ENCODE measurements at places on chromosomes 1 and 21. TPM values are rescaled to one million over a fixed set of nuclear protein-coding genes. Genes with fewer than 3 reads are reported as not detected.

DNA sequence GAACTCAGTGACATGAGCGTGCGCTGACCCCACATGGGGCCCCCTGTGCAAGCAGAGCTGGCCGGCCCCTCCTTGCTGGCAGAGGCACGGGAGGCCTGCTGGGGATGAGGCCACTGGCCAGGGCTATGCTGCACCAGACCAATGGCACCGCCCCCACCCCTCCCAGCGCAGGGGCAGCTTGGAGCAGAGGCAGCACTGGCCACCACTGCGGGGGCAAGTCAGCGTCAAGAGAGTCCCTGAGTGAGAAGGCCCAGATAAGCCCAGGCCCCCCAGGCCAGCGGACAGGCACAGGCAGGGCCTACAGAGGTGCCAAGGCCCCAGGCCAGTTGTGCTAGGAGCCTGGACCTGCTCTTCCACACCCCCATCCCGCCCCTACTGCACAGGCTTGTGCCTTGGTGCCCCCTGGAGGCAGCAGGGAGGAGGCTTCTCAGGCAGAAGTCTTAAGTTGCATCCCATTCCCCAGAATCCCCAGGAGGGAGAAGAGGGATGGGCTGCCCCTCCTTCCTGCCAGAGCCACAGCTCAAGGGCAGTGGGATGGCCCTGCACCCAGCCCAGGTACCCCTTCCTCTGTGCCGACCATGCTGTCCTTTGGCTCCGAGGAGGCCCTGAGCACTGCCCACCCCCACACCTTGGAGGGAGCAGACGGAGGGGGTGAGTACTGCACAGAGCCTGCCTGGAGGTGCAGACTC, 35.8 kb downstream of the EPHX1 start:
- H3K27ac ChIP-seq = peak overlapping the region; percentile 29
- H3K4me3 ChIP-seq = no peak overlapping the region
- no peaks in the 10 kb centered on the region for H3K36me3 ChIP-seq
- DNase-seq = peak; percentile 76
- H3K27me3 ChIP-seq = no peaks in the 10 kb centered on the region

DNA sequence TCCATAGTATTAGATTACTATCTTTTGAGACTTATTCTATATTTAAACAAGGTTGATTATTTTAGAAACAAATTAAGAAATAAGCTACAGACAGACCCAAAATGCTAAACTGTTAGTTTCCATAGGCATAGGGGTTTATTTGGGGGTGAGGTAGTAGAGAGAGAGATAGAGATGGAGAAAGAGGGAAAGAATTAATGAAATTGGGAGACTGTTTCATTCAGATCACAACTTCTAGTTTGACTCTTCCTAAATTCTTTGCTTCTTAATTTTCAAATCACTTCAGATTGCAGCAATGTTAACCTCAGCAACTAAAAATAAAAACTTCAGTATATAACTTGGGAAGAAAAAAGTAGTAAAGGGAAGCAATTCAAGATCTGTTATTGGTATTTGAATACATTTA, 3.4 kb downstream of the JUN start:
- H3K27me3 ChIP-seq = no peaks in the 10 kb centered on the region
- no peak for DNase-seq
- H3K4me3 ChIP-seq = peak overlapping the region; percentile 85
- H3K4me1 ChIP-seq = no peaks in the 10 kb centered on the region
- H3K36me3 ChIP-seq = peaks cover 8% of the 10 kb centered on the region
- peak overlapping the region; percentile 100 for H3K27ac ChIP-seq

GRCh38 chr1:240878631-240879030, 266.7 kb upstream of the GREM2 start:
- H3K27ac ChIP-seq = no peak overlapping the region
- no peak overlapping the region for H3K4me3 ChIP-seq
- H3K27me3 ChIP-seq = no peaks in the 10 kb centered on the region
- H3K4me1 ChIP-seq = no peaks in the 10 kb centered on the region
- DNase-seq = no peak

DNA sequence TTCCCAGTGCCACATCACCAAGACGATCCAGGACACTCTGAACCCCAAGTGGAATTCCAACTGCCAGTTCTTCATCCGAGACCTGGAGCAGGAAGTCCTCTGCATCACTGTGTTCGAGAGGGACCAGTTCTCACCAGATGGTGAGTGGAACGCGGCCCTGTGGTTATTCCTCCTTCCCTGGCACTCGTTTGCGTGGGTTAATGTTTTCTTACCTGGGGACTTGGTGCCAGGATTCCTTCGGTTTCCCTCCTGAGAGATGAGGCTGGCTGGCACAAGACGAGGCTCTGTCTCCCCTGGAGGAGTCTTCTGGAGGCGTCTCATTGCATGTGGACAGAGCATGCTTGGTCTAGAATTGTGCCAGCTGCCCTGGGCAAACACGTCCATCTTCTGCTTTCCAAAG, 29.3 kb downstream of the ATP5PO start:
- no peaks in the 10 kb centered on the region for H3K27me3 ChIP-seq
- no peak for DNase-seq
- no peak overlapping the region for H3K4me3 ChIP-seq
- H3K27ac ChIP-seq = no peak overlapping the region

GRCh38 chr1:21963477-21964217, 13.2 kb upstream of the CELA3B start:
- H3K27ac ChIP-seq = no peak overlapping the region
- no peaks in the 10 kb centered on the region for H3K4me1 ChIP-seq
- H3K27me3 ChIP-seq = no peaks in the 10 kb centered on the region

The SPAG17 gene
- total RNA-seq = under 0.01 TPM

DNA sequence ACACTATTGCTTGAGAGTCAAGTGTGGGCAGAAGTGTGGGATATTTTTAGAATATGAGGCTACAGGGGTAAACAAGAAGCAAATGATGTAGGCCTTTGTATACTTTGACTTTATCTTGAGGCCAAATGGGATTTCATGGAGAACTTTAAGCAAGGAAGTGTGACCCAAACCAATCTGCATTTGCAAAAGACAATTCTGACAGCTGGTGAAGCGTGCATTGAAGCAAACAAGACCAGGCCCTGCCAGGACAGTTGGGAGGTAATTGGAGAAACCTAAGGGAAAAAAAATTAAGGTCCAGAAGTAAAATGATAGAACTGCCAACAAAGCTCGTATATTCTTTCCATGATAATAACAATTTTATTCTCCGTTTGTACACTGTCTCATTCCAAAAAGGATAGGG, 168.3 kb downstream of the TM2D1 start:
- no peaks in the 10 kb centered on the region for H3K36me3 ChIP-seq
- no peaks in the 10 kb centered on the region for H3K4me1 ChIP-seq
- no peak overlapping the region for H3K4me3 ChIP-seq
- no peaks in the 10 kb centered on the region for H3K27me3 ChIP-seq
- H3K27ac ChIP-seq = no peak overlapping the region
- DNase-seq = no peak

- H3K27me3 ChIP-seq = no peaks in the 10 kb centered on the region
- H3K4me1 ChIP-seq = no peaks in the 10 kb centered on the region
- no peak overlapping the region for H3K27ac ChIP-seq
- no peak for DNase-seq
Observed at GRCh38 chr1:41868241-41868998, 50.3 kb downstream of the HIVEP3 start.

DNA sequence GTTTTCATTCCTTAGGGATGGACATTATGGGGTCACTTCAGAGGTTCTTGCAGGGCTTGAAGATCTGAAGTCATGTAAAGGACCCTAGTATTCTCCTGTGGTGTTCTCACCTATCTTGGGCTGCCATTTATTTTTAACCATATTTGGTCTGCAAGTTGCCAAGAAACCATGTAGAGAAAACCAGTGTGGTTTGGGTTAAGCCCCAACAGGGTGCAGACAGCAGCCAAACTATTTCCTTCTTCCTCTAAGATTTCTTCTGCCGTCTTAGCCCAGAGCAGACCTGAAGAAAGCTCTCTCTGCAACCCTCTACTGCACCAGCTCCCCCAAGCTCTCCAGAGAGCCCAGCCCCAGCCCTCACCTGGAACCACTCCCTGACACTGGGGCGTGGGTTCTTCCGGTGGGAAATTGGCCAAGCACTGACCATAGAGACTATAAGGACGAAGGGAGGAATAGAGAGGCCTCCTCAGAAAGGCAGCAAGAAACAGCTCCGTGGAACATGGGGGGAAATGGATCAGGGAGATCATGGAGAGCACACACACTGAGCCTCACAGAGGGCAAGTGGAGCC, 136.6 kb downstream of the SYF2 start:
- no peaks in the 10 kb centered on the region for H3K4me1 ChIP-seq
- H3K27me3 ChIP-seq = no peaks in the 10 kb centered on the region
- H3K27ac ChIP-seq = no peak overlapping the region

DNA sequence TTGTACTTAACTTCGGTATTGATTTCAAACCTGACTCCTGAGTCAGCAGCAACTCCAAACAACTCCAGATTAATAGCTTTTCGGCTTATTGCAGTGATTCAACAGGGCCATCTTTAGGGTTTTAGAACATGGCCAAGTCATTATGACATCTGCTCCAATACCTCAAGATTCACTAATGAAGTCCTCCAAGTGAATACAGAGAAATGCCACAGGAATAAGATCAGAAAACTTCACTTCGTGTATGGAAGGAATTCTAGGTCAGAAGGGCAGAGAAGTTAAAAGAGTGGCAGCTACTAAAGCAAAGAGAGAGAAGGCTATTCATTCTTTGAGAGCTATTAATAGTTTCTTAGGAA, 7.6 kb upstream of the C1orf116 start:
- H3K27ac ChIP-seq = no peak overlapping the region
- H3K36me3 ChIP-seq = no peaks in the 10 kb centered on the region
- no peaks in the 10 kb centered on the region for H3K4me1 ChIP-seq
- no peak for DNase-seq
- no peak overlapping the region for H3K4me3 ChIP-seq

DNA sequence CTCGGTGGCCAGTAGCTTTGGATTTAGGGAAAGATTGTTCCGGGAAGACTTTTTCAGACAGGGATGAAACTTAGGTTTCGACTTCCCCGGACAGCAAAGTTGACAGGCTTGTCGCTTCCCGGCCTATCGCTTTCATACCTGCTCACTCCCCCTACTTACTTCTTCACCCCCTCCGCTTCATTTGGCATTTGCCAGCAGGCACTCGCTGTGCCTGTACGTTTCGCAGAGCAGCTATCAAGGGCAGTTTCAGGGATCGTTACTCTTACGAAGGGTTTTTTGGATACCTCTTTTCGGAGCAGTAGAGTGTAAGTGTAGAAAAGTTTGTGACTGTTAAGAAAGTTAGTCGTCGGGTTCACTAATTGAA, 393 bp downstream of the BLZF1 start:
- DNase-seq = no peak
- peaks cover 40% of the 10 kb centered on the region for H3K36me3 ChIP-seq
- no peaks in the 10 kb centered on the region for H3K27me3 ChIP-seq
- peak overlapping the region; percentile 88 for H3K27ac ChIP-seq
- H3K4me3 ChIP-seq = peak overlapping the region; percentile 89

The PROK1 gene
- not detected for total RNA-seq

The PDC gene
- not detected for total RNA-seq

GRCh38 chr1:114669562-114670082, at the start of gene DENND2C:
Gene DENND2C, minus strand, starts transcription at chr1:114670049. Its CDS starts 44,065 bp downstream, at chr1:114625984.
- H3K4me3 ChIP-seq = peak within 1 kb of the TSS; percentile 51
- no peaks in the 10 kb centered on the region for H3K36me3 ChIP-seq
- H3K4me1 ChIP-seq = peaks cover 9% of the 10 kb centered on the region
- H3K27ac ChIP-seq = peak within 1 kb of the TSS; percentile 76

The TRIM67 gene
- not detected for total RNA-seq

DNA sequence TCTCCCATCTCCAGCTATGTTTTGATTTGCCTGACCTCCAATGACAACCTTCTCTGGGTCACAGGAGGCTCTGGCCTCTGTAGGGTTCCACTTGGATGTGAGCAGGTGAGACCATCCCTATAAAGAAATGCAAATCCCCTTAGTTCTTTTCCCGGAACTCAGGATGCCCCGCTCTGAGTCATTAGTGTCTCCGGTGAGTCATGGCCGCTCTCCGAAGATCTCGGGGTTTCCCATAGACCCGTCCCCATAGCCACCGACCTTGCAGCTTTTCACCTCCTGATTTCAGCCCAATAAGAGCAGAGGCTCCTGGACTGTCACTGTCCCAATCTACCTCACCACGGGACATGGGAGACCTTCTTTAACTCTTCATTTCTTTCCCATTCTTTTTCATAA, 98.2 kb downstream of the PGBD5 start:
- H3K4me3 ChIP-seq = no peak overlapping the region
- H3K27ac ChIP-seq = no peak overlapping the region
- H3K36me3 ChIP-seq = no peaks in the 10 kb centered on the region
- no peaks in the 10 kb centered on the region for H3K27me3 ChIP-seq

- H3K4me1 ChIP-seq = no peaks in the 10 kb centered on the region
- H3K27ac ChIP-seq = no peak overlapping the region
- H3K36me3 ChIP-seq = no peaks in the 10 kb centered on the region
Observed at GRCh38 chr1:63628607-63629006, 35.4 kb downstream of the PGM1 start.

GRCh38 chr1:54329312-54330003, 76.7 kb downstream of the SSBP3 start:
- no peak overlapping the region for H3K27ac ChIP-seq
- peaks cover 100% of the 10 kb centered on the region for H3K4me1 ChIP-seq
- DNase-seq = no peak
- H3K36me3 ChIP-seq = no peaks in the 10 kb centered on the region

- no peaks in the 10 kb centered on the region for H3K27me3 ChIP-seq
- no peak overlapping the region for H3K4me3 ChIP-seq
- peaks cover 44% of the 10 kb centered on the region for H3K36me3 ChIP-seq
- no peak for DNase-seq
Observed at GRCh38 chr1:223716302-223716862, 4.0 kb downstream of the CAPN2 start.

DNA sequence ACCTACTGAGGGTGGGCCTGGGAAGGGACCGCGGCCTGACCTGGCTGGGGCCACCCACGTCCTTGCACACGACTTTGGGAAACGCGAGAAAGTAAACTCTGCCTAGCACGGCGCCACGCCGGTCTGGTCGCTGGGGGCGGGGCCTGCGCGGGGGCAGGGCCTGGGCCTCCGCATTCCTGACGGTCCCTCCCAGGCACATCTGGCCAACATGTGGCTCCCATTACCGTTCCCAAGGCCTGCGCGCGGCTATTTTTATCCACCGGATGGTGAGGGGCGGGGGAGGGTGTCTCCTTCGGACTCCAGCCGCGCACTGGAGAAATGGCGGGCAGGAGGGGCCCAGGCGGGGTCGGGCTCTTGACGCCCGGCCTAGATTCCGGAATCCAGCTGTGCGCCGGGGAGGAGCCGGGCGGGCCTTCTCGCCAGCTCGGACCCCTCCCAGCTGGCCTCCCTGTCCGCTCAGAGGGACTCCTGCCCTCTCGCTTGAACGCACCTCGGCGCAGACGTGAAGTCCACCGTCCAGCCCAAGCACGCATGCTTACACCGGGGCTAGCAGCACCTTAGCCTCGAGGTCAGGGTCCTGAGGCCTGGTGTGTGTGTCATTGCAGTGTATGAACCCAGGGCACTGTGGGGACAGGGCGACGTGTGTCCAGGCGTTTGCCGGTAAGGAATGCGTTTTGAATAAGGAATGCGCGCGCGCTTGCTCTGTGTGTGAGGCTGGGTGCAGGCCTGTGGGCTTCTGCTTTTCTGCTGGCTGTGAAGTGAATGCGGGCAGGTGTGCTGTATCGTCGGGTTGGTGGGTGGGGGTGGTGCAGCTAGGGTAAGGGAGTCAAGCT, 2.1 kb downstream of the EVA1B start:
- peaks cover 5% of the 10 kb centered on the region for H3K4me1 ChIP-seq
- H3K36me3 ChIP-seq = peaks cover 6% of the 10 kb centered on the region
- DNase-seq = peak; percentile 78
- peak overlapping the region; percentile 66 for H3K4me3 ChIP-seq
- peak overlapping the region; percentile 84 for H3K27ac ChIP-seq
- no peaks in the 10 kb centered on the region for H3K27me3 ChIP-seq

The OPRD1 gene
- not detected for total RNA-seq

The CITED4 gene
- total RNA-seq = 6.0 TPM

Data from tibial nerve (tissue), 4 donors.